A172 (cell line): ENCODE measurements at places on chromosomes 7 and 10. TPM values are rescaled to one million over a fixed set of nuclear protein-coding genes. Genes with fewer than 3 reads are reported as not detected.

Gene PAPSS2
- 39.3 and 40.4 TPM in 2 replicates for total RNA-seq

Gene EXOSC1
- total RNA-seq, result 101 and 116 TPM in 2 replicates

Gene ASIC3
- 0.31 and 0.53 TPM in 2 replicates for total RNA-seq

Gene PTF1A
- total RNA-seq, result not detected in 2 replicates

Gene AS3MT
- 29.4 and 30.1 TPM in 2 replicates for total RNA-seq

Gene DGKI
- 0.29 and 1.1 TPM in 2 replicates for total RNA-seq

Gene AGR2
- total RNA-seq, result not detected in 2 replicates

Gene LIPJ
- 0.10 TPM in 1 of 2 replicates, not detected in the other for total RNA-seq

Gene DKK1
- total RNA-seq, result 997 and 1,320 TPM in 2 replicates

Gene TMEM273
- not detected in 2 replicates for total RNA-seq

Gene AKR1C4
- not detected in 2 replicates for total RNA-seq

Gene ASB10
- not detected in 2 replicates for total RNA-seq

Gene GNAI1
- total RNA-seq, result 51.4 and 55.1 TPM in 2 replicates

Gene ZNF655
- total RNA-seq, result 90.2 and 92.1 TPM in 2 replicates

Gene NPTX2
- total RNA-seq, result 0.07 TPM in 1 of 2 replicates, not detected in the other

Gene RBP3
- not detected in 2 replicates for total RNA-seq

DNA sequence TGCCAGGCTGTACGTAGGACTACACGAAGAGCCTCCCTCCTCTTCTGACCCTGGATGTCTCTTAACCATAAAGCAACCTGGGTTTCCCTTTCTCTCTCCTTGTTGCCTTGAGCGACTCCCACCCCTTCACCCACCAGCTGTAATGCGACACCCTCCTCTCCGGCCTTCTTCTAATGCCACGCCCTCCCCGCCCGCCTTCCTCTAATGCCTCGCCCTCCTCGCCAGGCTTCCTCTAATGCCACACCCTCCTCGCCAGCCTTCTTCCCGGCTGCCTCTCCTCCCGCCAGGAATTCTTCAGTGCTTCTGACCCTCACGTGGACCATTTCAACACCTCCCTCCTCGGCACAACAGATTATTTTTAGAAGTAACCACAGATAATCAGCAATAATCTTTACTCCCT lies 348.5 kb upstream of the SHH start:
- DNase-seq, result no peak

GRCh38 chr10:97456686-97457065 lies 10.7 kb downstream of the ZDHHC16 start:
- no peak for DNase-seq

- DNase-seq, result no peak
Measured at GRCh38 chr7:26147030-26147429, 5.0 kb upstream of the NFE2L3 start.

GRCh38 chr7:40455485-40455884 lies 320.7 kb downstream of the SUGCT start:
- no peak for DNase-seq

DNA sequence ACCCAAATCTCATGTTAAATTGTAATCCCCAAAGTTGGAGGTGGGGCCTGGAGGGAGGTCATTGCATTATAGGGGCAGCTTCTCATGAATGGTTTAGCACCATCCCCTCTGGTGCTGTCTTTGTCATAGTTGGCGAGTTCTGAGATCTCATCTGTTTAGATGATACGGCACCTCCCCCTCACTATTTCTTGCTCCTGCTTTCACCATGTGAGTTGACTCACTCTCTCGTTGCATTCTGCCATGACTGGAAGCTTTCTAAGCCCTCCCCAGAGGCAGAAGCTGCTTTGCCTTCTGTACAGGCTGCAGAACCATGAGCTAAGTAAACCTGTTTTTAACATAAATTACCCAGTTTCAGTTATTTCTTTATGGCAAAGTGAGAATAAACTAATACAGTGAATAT lies 18.9 kb upstream of the ZNF138 start:
- peak; percentile 16 for DNase-seq

GRCh38 chr10:11918384-11918783 lies 95.2 kb downstream of the PROSER2 start:
- DNase-seq, result no peak

DNA sequence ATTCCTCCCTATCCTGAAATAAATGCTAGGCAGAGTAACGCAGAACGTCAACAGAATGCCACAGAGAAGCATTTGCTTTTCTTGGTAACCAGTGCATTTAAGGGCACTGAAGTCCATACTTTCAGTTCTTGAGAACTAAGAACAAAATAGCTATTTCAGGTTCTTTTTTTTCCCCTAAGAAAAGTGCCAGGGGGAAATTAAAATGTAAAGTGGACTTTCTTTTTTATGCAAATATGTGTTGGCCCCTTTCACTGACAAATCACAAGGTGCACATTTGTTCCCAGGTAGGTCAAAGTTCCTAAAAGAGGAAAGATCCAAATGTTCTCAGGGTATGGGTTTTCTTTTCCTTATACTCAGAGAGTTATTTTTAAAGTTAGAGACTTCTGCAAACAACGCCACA lies 151.5 kb downstream of the HPSE2 start:
- DNase-seq, result no peak

- no peak for DNase-seq
Measured at GRCh38 chr10:86176850-86177536, 189.6 kb downstream of the GRID1 start.

- DNase-seq, result no peak
Measured at GRCh38 chr10:63603709-63604445, 82.7 kb downstream of the REEP3 start.

DNA sequence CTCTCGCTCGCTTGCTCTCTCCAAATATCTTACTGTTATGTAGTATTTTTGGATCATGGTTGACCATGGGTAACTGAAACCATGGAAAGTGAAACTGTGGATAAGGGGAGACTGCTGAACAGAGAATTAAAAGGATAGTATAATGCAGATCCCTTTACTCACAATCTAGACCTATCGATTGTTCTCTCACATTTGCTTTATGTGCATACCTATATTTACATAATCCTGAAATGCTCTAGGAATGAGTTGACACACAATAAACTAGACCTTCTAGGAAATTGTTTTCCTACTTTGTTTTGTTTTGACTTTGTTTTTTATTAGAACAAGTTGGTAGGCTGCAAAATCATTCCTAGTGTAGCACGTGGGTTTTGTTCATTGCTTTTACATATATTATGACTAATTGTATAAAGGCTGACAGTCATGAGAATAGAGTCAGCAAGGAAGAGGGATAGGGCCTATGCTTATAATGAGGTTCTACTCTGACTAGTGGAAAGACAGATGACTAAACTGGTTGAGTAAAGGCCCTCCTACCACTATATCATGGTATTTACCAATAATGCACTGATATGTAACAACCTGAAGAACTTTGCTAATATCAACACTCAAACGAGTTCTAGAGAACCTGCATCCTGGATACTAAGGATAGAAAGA lies 175.3 kb upstream of the TARP start:
- DNase-seq, result no peak

DNA sequence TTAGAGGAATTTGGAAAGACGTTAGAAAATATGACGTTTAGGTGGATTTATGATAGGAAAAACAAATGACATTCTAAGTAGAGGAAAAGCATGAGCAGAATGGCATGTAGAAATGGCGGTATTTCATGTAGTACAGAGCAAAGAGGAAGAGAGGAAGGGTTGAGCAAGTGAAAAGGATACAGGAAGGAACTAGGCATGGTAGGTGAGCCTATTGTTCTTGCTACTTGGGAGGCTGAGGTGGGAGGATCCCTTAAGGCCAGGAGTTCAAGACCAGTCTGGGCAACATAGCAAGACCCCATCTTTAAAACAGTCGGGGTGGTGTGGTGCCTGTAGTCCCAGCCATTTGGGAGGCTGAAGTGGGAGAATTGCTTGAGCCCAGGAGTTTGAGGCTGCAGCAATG lies 1.2 kb downstream of the GTPBP10 start:
- DNase-seq, result no peak

DNA sequence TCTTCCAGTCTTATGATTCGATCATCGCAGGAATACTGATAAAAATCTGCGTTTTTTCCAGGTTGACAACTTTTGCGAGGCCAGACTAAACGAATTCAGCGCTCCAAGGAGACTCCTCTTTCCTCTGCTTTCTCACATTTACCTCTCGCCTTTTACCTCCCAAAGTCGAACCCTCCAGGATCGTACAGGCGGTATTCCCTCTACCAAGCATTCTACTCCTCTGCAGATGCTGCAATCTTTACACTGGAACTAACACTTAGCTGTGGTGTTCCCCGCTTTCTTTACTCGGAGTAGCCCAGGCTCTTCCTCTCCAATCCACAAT lies 449 bp downstream of the NUDT5 start:
- DNase-seq, result peak; percentile 28

DNA sequence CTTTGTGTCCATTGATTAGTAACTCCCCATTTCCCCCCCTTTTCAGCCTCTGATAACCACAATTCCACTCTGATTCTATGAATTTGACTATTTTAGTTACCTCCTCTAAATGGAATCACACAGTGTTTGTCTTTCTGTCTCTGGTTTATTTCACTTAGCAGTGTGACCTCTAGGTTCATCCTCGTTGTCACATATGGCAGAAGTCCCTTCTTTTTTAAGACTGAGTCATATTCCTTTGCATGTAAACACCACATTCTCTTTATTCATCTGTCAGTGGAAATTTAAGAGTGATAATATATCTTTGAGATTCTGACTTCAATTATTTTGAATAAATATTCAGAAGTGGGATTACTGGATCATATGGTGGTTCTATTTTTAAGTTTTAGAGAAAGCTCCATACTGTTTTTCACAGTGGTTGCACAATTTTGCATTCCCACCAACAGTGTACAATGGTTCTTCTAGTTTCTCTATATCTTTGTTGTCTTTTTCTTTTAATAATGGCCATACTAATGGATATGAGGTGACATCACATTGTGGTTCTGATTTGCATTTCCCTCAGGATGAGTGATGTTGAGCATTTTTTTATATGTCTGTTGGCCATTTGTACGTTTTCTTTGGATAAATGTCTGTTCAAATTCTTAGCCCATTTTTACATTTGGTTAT lies 126.1 kb upstream of the GRB10 start:
- no peak for DNase-seq

GRCh38 chr10:21740989-21741388 lies 207.0 kb downstream of the MLLT10 start:
- no peak for DNase-seq

DNA sequence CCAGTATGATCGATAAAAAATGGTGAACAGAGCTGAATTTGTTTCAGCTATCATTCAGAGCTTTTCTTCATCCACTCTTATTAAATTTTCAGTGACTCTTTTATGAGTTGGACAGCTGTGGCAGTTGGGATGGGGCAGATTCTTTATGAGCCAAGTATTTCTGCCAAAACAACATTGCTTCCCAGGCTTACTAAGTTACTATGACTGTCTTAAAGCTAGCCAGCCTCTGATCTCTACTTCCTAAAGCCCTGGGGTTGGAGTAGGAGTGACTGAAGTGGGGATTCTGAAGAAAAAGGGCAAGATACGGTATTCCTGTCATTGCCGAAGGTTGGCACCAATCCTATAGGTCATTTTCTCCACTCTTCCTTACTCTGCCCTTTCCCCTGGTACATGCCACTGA lies 12.7 kb downstream of the RPP30 start:
- DNase-seq, result no peak
